NCI-H2171 treated with DMSO at 0.1 percent for 48 hours (cell line): ENCODE measurements at places on chromosomes 2 and 18.

DNA sequence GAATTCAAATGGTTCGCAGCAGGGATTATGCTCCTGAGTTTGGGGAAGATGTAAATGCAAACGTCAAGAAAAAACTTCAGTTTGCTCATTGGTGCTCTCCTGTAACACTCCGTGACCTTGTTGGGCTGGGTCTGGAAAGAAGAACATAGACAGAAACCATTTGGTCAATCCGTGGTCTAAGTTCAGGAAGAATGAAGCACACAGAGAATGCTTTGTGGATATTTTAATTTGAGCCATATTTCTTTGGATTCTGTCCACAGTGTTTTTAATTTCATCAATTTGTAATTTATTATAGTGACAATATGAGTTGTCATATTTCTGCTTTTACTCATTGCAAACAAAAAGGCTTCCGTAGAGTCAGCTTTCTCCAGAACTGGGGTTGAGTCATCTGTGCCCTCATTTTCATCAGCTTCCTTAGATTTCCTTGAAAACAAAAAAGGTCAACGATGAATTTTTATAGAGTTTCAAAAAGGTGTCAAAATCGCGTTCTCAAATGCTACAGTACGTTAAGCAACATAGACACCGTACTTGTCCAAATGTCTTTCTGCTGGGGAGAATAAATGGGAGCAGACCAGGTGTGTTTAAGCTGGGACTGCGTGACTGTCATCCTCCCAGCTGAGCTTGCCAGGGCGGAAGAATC, 606.4 kb downstream of the RNF144A start:
- DNase-seq, result no peak

DNA sequence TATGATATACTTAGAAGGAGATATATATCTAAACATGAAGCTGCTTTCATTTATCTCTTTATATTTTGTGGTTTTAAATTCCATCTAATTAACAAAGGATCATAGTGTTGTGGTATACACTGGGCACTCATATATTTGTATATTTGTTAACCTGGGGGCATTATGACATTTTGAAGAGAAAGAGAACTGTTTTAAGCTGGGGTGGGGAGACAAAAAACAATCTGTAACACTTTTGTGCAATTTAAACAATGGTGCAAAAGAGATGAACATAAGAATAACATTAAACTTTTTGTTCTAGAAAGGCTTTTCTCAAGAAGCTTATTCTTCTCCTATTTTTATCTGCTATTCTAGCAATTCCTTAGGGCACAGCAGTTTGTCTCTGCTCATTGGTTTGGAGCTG, 842.0 kb upstream of the CDH2 start:
- DNase-seq, result no peak

GRCh38 chr2:193187816-193188215, 993.1 kb upstream of the TMEFF2 start:
- DNase-seq, result no peak

DNA sequence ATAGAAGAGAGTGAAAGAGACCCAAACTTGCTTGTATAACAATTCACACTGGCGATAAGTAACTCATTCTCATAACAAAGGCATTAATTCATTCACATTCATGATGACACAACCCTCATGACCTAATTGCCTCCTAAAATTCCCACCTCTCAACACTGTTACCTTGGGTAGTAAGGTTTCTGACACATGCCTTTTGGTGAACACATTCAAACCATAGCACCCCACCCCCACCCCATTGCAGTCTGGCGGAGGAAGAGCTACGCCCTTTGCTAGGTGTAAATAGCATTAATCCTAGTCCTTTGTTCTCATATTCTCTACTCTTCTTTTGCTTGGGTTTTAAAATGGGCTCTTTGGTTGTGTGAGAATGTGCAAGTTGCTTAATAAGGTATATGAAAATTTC, 361.5 kb downstream of the DSEL start:
- no peak for DNase-seq

- no peak for DNase-seq
Observed at GRCh38 chr18:57738078-57738477, 65.0 kb downstream of the ATP8B1 start.
